Fibroblast of villous mesenchyme (primary cell): ENCODE measurements at places on chromosomes 6 and 20. TPM values are rescaled to one million over a fixed set of nuclear protein-coding genes. Genes with fewer than 3 reads are reported as not detected.

DNA sequence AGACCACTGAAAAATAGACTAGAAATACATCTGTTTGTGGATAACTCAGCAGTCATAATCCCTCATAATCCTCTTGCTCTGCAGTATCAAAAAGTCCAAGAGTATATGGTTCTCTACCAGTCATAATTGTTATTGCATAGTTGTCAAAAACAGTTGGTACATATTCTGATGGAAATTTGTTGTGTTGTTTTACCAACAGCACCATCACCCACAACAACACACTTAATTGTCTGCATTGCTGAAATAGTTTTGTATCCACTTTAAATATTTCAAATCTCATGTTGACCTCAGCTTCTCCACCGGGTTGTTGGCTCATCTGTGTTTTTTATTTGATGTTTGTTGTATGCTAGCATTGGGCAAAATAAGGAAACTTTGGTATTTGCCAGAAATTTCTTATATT lies 39.4 kb downstream of the ITCH start:
- peak; percentile 27 for DNase-seq

- DNase-seq, result no peak
Measured at GRCh38 chr6:70657706-70658105, 10.0 kb upstream of the SMAP1 start.

- no peak for DNase-seq
Measured at GRCh38 chr6:41370488-41371111, 35.2 kb downstream of the NCR2 start.

- DNase-seq, result no peak
Measured at GRCh38 chr20:23636908-23637281, 860 bp downstream of the CST3 start.

DNA sequence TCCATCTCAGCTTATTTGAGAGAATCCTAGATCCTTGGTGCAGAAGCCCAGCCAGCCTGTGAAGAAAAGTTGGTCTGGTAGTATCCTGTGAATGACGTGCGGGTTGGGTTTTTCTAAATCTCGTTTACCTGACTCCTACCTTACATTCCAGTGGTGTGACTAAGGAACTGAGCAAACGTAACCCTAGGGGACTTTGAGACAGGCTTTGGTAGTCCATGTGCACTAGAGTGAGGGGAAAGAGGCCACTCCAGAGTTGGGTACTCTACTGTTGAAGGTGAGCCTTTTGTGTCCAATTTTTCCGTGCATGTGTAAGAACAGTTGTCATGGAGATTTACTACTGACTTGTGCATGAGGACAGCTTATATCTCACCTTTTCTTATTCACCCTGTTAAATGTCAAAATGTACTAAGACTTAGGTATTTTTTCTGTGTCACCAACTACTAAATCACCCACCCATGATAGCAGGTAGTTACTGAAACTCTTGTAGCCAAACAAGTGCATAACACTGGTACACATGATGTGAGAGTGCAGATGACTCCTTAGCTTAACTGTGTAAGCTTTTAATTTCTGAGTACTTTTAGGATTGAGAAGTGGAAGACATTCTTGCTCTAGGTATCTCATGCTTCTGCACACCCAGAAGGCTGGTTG lies 26.3 kb upstream of the PLCG1 start:
- DNase-seq, result no peak

GRCh38 chr6:12269110-12269509 lies 21.1 kb upstream of the EDN1 start:
- DNase-seq, result no peak

DNA sequence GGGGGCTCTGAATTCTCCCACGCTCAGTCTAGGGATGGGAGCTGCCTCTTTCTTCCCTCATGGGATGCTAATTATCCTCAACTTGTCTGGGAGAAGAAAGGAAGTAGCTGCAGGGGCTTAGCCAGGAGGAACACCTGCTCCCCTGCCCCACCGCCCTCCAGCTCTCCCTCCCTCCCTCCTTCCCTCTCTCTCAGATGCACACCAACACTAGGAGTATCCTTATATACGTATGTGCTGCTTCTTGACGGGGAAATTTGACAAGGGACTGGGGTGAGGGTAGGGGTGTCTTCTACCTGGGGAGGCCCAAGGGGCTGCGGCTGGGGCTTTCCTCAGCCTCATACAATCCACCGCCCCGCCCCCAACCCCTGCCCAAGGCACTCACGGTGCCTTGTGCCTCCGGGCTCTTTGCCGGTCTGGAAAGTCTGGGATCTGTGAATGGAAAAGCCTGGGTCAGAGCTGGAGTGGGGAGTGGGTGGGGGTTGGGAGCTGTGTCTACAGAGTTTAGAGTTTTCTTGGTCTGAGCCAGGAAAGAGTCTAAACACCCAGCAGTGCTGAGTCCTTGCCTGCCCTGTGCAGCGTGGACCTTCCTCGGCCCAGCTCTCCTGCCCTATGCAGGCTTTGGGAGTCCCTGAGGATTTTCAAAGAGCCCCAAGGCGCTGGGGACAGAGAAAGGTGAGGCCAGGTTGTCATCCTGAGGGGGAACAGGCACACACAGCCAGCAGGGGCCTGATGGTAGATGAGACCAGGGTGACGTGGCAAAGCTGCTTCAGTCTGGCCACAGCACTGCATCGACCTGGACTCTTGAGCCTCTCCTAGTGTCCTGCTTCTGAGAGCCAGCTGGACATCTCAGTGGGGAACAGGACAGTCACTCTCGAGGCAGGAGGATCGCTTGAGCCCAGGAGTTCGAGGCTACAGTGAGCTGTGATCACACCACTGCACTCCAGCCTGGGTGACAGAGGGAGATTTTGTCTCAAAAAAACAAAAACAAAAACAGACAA lies 29.3 kb upstream of the EMILIN3 start:
- DNase-seq, result no peak

GRCh38 chr20:62232770-62233645 lies 5.3 kb upstream of the OSBPL2 start:
- DNase-seq, result no peak

Gene NFATC2
- under 0.01 and 0.64 TPM in 2 replicates for total RNA-seq

Gene MATN4
- not detected in 2 replicates for total RNA-seq
